GM10248 (cell line): ENCODE measurements at places on chromosomes 3 and 15.

GRCh38 chr3:116473602-116474001 lies 28.3 kb upstream of the LSAMP start:
- no peak for DNase-seq

DNA sequence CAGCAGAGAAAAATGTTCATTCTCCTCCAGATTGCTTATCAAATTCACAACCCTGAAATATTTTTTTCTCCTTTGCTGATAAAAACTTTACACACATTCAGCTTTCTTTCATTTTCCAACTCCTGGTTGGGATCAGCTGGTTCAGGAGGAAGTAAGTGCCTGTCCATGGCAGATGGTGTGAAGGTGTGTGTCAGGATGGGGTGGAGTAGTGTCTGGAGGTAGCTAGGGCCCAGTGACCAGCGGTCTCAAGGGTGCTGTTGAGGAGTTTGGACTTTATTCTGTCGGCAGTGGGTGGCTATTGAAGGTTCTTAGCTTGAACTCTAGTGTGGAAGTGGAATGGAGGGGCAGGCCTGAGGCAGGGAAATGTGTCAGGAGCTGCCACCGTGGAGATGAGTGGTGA lies 46.9 kb upstream of the PTPN23 start:
- DNase-seq: no peak

GRCh38 chr3:193508108-193508507 lies 46.6 kb downstream of the ATP13A4 start:
- no peak for DNase-seq

GRCh38 chr3:23402728-23403492 lies 199.8 kb downstream of the UBE2E2 start:
- DNase-seq: no peak

DNA sequence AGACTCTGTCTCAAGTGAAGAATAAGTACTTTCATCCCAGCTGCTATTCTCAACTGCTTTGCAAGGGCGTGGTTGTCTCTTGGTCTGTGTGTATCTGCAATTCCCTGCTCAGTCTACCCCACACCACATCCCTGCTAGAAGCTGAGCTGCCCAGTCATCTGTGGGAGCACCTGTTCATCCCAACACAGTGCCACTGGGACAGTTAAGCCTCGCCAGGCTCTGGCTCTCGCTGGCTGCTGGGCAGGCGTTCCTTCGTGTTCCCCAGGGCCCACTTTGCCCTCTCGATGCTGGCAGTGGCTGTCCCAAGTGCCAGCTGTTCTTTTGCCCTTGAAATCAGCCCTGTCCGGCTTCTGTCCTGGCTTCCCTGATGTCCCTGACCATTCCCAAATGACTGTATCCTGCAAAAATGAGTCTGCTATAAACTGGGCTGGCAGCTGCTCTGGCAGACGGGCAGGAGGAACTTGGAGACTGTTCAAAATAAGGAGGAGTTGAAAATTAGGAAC lies 91.6 kb upstream of the KLHL25 start:
- no peak for DNase-seq

- DNase-seq: no peak
Observed at GRCh38 chr3:142077859-142078500, 71.4 kb downstream of the TFDP2 start.

DNA sequence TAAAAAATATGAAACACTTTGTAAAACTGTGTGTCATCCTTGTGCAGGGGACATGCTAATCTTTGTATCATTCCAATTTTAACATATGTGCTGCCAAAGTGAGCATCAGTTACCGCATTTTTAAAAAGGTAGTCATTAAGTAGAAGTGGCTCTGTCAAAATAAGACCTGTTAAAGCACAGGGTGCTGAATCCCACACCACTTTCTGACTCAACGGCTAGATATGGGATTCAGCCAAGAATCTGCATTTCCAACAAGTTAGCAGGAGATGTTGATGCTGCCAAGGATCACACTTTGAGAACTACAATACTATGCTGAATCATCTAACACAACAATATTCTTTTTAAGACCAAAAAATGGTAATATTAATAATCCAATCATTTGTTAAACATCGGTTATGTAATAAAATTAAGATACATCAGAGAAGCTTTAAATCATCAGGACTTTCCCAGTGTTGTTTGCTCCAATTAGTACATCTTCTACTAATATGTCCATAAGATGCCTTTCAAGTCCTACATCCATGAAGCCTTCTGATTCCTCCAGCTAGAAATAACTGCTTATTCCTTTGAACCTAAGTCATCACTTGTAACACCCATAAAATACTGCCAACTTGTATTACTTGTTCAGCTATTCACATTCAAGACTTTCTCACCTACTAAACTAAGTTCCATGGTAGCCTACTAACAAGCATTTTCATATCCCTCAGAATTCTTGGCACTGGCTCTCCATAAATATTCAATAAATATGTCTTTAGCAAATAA lies 71.1 kb downstream of the TBL1XR1 start:
- no peak for DNase-seq

GRCh38 chr3:134666466-134666865 lies 15.6 kb upstream of the KY start:
- DNase-seq: no peak

DNA sequence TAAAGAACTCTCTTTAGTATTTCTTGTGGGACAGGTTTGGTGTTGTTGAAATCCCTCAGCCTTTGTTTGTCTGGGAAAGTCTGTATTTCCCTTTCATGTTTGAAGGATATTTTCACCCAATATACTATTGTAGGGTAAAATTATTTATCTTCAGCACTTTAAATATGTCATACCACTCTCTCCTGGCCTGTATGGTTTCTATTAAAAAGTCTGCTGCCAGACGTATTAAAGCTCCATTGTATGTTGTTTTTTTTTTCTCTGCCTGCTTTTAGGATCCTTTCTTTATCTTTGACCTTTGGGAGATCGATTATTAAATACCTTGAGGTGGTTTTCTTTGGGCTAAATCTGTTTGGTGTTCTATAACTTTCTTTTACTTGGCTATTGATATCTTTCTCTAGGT lies 119.0 kb upstream of the TBC1D5 start:
- no peak for DNase-seq

DNA sequence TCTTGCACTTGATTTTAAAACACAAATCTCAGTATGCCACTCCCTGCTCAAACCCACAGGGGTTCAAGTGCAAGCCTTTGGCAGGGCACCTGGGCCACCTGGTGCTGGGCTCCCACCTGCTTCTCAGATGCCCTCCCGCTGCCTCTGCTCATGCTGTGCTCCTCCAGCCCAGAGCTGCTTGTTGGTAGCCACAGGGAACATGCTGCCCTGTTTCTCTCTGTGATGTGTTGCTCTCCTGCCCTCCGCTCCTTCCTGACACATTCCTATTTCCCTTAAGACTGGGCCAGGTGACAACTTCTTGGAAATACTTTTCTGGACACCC lies 27.1 kb upstream of the KY start:
- no peak for DNase-seq

DNA sequence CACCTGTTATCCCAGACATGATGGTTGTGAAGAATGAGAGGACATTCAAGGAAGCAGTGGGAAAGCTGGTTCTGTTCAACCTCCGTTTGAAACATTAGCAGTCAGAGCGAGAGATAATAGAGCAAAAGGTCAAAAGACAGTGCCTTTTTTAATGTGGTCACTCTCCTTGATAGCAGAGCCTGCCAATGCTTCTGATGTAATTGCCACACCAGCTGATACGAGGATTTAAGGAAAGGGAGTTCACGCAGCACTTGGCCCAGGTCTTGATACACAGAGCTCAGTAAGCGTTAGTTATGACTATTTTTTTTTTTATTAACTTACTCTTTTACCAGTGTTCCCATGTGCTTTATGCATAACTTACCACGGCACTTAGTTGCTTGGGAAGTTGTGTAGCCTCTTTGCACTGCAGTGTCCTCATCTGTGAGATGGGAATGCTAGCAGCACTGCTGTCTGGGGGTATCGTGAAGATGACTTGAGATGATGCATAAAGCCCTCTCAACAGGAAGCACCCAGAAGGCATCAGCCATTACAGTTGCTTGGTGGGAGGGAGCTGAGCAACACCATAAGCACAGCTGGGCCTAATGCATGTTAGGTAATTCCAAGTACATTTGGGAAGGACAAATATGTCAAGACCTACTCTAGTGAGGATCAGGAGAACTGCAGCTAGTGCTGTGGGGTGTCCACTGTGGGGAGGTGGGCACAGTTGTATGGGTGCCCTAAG lies 123.3 kb upstream of the RASGRP1 start:
- no peak for DNase-seq

- no peak for DNase-seq
Observed at GRCh38 chr15:63759752-63760151, 74.0 kb downstream of the HERC1 start.

- no peak for DNase-seq
Observed at GRCh38 chr3:18648868-18649462, 223.8 kb upstream of the SATB1 start.

- no peak for DNase-seq
Observed at GRCh38 chr3:115831864-115832263, 208.6 kb downstream of the GAP43 start.

GRCh38 chr3:22172964-22173363 lies 422.0 kb upstream of the ZNF385D start:
- DNase-seq: no peak

GRCh38 chr3:135125171-135125801 lies 330.2 kb downstream of the EPHB1 start:
- DNase-seq: peak; percentile 31

DNA sequence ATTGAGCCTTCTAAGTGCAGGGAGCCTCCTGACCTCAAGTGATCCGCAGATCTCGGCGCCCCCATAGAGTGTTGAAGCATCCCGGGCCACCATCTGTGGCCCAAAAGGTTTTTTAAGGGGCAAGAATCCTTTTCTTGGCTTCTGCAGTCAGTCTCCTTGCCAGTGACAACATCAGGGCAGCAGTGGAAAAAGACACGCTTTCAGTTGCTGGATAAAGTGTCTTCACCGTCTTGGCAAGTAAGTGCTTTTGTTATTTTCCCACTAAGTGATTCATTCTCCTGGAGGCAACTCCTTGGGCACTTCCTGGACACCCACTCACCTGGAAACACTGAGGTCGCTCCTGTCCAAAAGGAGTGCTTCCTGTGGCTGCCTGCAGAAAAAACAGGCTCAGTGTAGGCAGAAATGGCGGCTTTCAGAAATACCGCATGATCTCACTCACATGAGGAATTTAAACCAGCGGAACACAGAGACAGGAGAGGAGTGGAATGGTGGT lies 71.7 kb upstream of the ABHD2 start:
- no peak for DNase-seq

DNA sequence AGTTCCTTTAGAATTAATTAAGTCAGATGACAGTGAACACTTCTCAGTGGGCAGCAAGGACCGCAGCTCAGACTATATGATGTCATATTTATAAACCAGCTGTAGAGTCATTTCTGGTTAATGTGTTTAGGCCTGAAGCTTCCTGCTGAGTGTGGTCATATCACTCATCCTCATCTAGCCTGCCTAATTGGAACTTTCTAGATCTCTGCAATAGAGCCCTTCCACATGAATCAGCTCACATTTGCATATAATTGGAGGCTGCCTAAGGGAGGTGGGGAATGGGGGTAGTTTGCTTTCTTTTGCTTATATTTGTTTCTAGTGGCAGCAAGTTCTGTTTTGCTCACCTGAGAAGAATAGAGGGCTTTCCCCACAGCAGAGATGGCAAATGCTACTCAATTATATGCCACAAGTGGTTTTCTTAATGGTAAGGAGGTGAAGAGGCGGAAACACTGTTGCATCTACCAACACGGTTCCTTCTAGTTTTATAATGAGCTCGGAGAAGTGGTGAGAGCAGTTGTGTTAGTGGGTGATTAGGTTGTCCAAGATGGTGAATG lies 148.1 kb downstream of the KLHL25 start:
- DNase-seq: peak; percentile 50

DNA sequence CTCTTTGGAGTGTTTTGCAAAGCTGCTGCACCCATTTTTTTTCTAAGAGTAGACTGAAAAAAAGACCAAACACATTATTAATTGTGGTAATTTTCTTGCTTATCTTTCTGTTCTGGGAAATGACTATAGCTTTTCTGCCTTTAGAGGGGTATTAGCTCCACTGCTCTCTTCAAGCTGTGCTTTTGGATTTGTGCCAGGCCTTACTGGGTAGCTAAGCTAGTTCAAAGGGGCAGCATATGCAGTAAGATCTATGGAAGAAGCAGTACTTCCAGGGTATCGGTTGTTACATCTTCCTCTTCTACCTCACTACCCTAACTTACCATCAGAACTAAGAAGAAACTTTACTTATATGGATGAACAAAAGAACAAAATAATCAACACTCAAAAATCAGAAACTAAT lies 28.7 kb upstream of the ARIH1 start:
- no peak for DNase-seq

DNA sequence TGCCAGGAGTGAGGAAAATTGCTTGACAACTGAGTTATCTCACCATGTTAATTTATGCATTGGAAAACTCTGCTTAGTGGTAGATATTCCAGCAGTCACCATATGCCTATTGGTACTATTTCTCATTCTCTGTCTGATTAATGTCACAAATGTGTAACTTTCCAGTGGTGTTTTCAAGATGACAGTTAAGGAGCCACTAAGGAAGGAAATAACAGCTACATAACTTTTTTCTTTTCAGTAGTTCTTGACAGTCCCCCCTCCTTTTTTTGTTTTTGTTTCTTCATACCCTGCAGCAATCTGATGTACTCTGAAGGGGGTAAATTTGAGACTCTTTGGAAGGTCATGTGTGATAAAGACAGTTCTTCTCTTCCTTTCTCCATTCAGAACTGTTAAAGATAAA lies 13.1 kb downstream of the RASA2 start:
- DNase-seq: no peak

GRCh38 chr15:22267761-22268160 lies 187.4 kb downstream of the OR4M2 start:
- no peak for DNase-seq

DNA sequence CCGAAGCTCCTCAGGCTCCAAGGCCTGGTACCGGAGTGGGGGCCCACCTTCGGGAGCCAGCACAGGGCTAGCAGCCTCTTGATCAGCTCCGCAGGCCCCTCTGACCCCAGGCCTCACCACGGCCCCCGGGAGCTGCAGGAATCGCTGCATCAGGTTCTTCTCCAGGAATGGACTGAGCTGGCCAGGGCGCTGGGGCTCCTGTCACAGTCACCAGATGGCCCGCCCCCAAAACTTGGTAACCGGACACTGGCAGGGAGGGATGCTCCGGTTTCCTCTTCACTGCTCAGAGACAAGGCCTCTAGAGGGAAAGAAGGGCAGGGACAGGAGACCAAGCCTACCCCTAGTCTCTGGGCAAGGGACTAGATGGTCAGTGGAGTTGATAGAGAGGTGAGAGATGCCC lies 9.9 kb downstream of the AP3B2 start:
- no peak for DNase-seq

DNA sequence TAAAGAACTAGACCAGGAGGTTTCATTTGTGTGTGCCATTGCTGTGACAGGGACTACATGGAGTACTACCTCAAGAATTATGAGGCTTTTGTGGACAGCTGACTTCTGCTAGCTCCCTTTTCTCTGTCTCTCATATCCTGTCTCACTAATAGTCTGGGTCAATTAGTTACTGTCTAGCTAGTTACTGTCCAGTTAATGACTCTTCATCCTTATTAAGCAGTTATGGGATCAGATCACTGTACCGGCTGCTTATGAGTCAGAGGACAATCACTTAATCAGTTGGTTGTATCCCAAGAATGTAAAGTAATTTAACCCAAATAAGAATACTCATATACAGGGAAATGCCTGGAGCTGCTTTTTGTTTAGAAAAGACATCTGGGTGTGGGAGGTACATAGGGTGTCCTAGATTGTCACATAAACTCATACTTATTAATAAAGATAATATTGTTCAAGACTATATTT lies 158.0 kb downstream of the CDIN1 start:
- DNase-seq: no peak
